Pulmonary artery endothelial cell (primary cell): ENCODE measurements at places on chromosomes 6 and 20.

GRCh38 chr6:156731396-156731795 is 45.8 kb upstream of the ARID1B start:
- DNase-seq = no peak

- DNase-seq = no peak
These were observed 3.4 kb upstream of the KCNG1 start for GRCh38 chr20:51026269-51026668.

DNA sequence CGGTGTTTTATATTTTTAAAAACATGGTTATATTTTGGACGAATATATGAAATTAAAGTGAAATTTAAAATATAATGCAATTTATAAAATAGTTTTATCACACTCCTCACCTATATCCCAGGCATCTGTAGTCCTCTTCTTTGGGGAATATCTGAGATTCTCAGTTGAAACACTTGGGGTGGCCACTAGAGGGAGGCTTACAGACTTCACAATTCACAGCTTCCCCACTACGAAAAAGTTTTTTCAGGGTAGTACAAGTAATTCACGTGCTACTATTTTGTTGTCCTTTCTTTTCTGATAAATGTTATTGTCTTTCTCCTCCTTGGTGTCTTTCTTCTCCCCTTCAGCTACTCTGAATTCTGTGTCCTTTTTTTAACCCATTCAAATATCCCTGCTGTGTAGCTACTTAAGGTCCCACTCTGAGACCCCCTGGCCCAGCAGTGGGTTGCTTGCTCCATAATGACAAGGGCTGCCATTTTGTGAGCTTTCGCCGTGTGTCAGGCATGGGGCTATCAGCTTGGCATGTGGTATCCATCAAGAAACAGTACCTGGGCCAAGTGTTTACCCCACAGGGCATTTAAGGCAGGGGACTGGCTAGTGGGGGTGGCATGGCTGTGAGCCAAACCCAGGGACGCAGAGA is 43.6 kb upstream of the PHACTR3 start:
- no peak for DNase-seq

DNA sequence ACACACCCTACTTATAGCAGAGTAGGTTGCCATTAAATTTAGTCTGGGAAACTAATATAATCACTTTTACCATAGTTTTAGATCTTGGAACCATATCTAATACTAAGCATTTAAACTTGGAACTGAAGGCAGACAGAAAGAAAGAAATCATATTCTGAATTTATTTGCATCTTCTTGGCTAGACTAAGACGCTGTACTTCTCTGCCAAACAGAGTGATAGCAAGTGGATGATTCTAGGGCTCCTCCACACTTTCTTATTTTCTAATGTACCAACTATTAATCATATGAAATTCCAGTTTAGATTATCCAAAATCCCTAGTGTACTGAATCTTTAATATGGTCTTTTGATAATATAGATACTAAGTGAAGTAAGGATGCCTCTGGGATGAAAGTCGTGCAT is 277.0 kb downstream of the CENPW start:
- DNase-seq = no peak

GRCh38 chr6:145609521-145609920 is 125.8 kb downstream of the EPM2A start:
- DNase-seq = no peak

DNA sequence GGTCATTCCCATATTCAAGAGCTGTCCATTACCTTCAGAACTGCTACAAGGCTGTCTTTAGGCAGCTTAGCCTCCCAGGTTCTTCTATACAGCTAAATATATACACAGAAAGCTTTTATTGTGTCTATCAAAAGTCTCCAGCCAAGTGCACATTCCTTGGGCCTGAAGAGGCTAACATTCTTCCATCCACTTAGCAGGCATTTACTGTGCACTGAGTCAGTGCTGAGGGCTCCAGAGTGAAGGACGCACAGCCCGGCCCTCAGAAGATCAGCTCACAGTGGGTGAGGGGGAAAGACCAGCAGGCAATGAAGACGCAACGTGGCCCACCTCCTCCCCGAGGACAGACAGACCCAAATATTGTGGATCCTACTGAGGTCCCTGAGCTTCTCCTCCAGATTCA is 569.9 kb downstream of the CDH26 start:
- no peak for DNase-seq

- DNase-seq = no peak
These were observed 186.7 kb downstream of the GJA10 start for GRCh38 chr6:90080876-90081481.

GRCh38 chr6:109103942-109104341 is 8.6 kb downstream of the CEP57L1 start:
- DNase-seq = no peak

DNA sequence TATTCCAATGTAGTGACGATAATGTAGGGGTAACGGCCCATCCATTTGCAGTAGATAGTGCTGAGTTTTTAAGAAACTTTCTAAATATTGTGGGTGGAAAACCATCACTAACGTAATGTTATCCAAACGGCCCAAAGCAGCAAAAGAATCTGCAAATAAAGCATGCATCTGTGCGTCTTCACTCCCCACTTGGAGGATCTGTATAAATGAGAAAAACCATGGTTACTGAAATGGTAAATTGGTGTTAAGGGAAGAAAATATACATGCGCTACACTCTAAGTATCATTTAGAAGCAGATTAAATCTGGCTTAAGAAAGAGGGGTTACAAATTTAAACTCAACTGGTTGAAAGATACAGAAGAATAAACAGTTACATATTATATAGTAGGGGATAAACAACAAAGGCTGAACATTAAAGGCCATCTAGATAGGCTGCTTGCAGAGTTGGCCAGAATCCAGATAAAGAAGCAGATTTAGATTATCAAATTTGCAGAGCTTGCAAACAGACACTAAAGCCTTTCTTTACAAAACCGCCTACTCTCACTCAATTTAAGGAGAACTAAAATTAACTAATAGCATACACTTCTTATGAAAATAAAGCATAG is 93.3 kb downstream of the SESN1 start:
- DNase-seq = no peak

DNA sequence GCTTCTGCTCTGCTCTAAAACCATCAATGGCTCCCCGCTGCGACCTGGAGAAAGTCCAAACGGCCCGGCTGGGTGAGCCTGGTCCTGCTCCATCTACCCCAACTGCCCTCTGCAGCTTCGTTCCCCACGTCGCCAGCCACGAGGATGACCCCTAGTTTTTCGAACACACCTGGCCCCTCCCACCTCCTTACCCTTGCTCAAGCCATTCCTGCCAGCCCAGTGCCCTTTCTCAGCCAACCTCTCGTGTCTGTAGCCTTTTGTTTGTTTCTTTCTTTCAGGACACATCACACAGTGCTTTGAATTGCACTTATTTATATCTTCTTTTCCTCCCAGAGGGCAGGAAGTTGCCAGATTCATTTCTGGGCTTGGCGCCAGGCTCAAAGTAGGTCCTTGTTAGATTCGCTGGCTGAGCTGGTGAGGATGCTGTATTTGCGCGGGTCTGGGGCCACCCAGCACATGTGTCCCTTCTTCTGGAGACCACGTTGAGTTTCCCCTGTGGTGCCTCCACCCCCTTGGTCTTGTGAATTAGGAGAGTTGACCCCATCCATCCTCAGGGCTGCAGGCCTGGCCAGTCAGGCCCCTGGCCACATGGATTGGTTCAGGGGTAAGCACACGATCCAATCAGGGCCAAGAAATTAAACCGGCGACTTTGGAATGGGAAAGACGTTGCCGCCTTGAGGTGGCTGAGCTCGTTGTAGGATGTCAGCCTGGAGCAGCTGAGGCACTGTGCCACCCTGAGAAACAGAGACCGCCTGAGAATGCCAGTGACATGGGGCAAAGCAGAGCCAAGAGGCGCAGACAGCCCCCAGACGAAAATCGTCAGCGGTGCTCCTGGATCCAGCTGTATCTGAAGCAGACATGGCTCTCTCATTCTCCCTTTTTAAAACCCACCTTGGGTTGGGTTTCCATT is 156.0 kb downstream of the CEBPB start:
- DNase-seq = peak; percentile 51

- DNase-seq = no peak
These were observed 330.8 kb upstream of the PREP start for GRCh38 chr6:105733556-105734162.

GRCh38 chr6:113873043-113873667 is 16.0 kb downstream of the MARCKS start:
- DNase-seq = no peak

DNA sequence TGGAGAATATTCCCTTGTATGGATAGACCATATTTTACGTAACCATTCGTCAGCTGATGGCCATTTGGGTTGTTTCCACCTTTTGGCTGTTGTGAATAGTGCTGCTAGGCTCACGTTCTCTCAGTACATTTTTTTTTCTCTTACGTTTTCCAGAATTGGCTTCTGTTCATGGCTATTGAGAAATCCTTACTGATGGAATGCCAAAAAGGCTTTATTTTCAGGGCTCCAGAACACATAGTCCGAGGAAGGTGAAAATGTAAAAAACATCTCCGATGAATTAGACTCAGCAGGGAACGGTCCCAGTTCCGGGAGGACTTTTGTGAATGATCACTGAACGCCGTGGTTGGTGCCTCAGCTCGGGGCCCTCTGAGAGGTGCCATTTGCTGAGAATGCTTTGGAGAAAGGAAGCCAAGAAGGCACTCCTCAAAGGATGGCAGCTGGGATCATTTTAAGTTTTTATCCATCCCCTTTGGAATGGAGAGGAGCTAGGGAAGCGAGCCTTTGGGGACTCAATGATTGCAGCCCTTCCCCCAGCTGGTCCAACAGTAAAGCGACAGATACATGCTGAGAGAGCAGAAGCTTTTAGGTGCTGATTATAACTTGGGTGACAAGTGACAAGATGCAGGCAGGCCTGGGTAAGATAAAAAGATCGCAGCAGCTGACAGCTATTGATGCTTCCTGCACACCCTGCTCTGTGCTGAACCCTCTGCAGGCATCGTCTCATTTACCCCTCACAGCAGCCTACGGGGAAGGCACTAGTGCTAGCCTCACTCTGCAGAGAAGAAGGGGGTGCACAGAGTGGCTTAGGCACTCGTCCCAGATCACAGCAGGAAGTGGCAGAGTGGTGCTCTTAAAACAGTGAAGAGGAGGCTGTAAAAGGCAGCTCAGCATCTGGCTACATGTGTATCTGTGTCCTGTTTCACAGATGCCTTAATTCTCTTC is 133.4 kb upstream of the KCNG1 start:
- DNase-seq = no peak

DNA sequence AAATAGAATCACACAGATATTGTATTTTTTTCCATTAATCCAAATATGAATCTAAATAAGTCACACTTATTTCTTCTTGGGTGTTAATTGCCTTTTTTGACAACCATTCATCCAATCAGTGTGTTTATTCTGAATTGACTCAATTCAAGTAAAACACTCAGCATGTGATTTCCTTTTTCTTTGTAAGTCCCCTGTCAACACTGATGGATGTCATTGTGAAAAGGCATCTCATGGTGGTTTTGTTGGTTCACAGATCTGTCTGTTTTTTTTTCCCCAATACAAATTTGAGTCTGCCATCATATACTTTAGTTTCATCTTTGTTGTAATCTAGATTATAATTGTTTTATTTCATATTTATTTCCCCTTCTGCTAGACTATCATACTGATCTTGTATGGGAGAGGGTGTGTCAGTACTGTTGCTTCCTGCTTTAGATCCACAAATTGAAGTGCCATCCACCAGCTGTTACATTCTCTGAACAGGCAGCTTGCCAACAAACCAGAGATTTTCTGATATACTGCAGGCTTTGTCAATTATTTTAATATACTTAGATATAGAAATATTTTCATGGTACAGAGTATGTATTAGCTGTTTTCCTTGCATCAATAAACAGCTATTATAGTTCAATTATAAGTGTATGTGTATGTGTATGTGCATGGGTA is 64.2 kb upstream of the FLRT3 start:
- DNase-seq = no peak

- DNase-seq = no peak
These were observed 199.9 kb upstream of the SOX4 start for GRCh38 chr6:21393441-21394165.

DNA sequence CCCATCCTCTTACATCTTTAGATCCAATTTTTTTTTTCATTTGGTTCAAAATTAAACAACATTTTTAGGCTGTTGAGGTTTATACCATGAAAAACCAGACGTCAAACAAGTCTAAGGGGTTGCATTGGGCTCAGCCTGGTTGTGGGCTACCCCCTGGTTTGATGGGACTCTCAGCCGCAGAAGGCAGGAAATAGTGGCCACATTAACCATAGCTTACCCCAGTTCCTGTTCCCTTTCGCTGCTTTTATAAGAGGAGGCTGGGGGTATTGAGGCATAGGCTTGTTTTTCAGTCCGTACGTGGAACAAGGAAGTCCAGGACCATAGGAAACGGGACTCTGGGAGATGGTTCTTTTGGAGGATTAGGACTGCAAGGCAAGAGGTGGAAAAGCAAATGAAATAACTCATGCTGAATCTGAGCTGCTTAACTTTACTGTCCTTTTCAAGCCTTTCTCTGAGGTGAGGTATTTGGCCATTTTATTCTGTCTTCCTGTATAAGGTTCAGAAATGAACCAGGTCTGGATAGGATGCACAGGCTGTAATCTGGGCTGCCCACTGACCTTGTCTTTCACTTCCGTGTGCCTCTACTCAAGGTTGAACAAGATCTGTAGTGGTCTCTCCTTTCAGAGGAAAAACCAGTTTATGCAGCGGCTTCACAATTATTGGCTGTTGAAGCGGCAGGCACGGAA is 7.7 kb downstream of the BRPF3 start:
- no peak for DNase-seq

GRCh38 chr6:78947962-78948361 is 80.6 kb downstream of the IRAK1BP1 start:
- DNase-seq = peak; percentile 27

DNA sequence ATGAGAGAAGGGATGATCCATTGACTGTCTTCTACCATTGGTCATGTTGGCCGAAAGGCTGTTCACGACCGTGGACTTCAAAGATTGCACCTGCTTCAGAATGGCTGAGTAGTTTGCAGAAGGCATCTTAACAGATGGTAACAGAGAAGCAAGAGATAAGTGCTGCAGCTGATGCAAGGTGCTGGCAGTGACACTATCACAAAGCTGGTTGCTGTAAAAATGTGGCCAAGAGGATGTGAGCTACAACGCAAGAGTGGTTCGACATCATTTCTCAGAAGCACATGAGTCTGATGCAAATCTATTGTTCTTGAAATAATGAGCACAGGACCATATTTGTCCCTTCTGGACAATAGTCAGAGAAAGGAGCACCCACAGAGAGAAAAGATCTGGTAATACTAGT is 27.0 kb upstream of the ANKEF1 start:
- DNase-seq = no peak

- no peak for DNase-seq
These were observed 74.7 kb downstream of the EYA4 start for GRCh38 chr6:133315811-133316210.

- no peak for DNase-seq
These were observed 190.3 kb downstream of the TAF4 start for GRCh38 chr20:61875221-61875885.

- DNase-seq = no peak
These were observed 17.4 kb upstream of the EEF1A1 start for GRCh38 chr6:73538116-73538779.

DNA sequence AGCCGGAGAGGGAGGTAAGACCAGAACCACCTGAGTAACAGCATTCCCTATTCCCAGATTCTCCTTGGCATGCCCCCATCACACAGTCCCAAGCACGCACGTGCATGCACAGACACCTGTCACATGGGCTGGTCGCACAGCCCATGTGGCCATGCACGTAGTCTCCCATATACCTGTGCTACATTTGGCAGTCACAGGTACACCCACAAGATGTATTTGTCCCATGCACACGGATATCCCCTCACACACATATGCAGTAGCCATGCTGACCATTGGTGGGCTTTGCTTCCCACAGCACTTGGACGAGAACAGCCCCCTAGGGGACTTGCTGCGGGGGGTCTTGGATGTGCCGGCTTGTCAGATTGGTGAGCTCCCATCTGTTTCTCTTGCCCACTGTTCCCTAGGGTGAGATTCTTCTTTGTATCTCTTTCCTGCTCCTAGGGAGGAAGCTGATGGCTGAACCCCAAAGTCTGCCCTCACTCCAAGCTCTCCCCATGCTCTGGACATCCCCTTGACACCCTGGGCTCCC is 31.9 kb downstream of the PLCG1 start:
- DNase-seq = no peak
